Activated CD8-positive, alpha-beta memory T cell treated with anti-CD3 and anti-CD28 coated beads for 1 hour (primary cell): ENCODE measurements at places on chromosomes 6 and 20.

- no peak for DNase-seq
Measured at GRCh38 chr20:54044156-54044555, 26.2 kb downstream of the BCAS1 start.

- DNase-seq: no peak
Measured at GRCh38 chr20:17874271-17875105, 94.1 kb downstream of the SNX5 start.

DNA sequence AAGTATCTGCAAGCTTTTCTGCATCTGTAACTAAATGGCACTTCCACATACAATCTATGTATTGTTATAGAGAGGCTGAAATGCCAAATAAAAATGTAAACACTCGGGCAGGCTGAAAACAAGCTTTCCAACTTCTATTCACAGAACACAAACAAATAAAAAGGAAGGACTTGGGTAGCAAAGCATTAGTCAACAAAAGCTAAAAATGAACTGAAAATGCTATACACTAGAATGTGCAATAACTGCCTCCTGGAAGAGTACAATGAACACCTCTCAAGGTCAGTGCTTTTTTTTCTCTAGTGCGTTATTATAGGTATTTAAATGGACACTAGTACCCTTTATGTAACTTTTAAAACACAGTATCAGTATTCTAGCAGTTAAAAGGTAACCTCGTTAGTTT is 31.4 kb downstream of the STK38 start:
- DNase-seq: no peak

- DNase-seq: no peak
Measured at GRCh38 chr6:6657085-6657819, 68.7 kb downstream of the LY86 start.

- DNase-seq: peak; percentile 53
Measured at GRCh38 chr20:53949319-53949839, 121.0 kb downstream of the BCAS1 start.

- DNase-seq: no peak
Measured at GRCh38 chr6:113649880-113650609, 207.1 kb upstream of the MARCKS start.

- DNase-seq: no peak
Measured at GRCh38 chr20:61744691-61745396, 320.8 kb downstream of the TAF4 start.

DNA sequence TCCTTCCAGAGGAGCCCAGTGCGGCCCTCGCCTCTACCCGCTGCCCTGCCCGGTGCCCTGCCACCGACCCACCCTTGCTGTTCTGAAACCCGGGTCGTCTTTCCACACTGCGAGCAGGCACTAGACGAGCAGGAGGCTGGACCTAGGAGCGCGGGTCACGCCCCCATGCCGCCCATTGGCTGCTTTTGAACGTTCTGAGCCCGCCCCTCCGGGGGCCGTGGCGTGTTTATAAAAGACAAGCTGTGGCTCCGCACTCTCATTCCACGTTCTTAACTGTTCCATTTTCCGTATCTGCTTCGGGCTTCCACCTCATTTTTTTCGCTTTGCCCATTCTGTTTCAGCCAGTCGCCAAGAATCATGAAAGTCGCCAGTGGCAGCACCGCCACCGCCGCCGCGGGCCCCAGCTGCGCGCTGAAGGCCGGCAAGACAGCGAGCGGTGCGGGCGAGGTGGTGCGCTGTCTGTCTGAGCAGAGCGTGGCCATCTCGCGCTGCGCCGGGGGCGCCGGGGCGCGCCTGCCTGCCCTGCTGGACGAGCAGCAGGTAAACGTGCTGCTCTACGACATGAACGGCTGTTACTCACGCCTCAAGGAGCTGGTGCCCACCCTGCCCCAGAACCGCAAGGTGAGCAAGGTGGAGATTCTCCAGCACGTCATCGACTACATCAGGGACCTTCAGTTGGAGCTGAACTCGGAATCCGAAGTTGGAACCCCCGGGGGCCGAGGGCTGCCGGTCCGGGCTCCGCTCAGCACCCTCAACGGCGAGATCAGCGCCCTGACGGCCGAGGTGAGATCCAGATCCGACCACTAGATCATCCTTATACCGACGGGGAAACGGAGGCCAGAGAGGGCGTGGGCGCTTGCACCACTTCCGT is at the start of gene ID1:
TSS of gene ID1 (plus strand) at position 259 of the 871 bp plus-strand sequence. CDS start at position 358, 99 bp downstream.
- peak; percentile 79 for DNase-seq

DNA sequence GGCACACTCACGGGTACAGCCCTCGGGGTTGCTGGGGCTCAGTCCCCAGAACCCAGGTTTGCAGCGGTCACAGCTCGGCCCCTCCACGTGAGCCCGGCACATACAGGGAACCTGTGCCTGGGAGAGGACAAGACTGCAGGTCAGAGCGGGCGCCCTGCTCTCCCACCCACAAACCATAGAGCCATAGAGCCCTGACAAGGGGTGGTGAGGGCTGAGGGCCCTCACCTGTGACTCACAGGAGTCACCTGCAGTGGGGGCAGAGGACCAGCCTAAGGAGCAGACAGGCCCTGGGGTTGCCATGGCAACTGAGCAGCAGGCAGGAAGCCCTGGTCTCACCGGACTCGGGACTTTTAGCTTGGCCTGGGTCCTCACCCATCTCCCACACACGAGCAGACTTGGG is 30.8 kb downstream of the LAMA5 start:
- no peak for DNase-seq

DNA sequence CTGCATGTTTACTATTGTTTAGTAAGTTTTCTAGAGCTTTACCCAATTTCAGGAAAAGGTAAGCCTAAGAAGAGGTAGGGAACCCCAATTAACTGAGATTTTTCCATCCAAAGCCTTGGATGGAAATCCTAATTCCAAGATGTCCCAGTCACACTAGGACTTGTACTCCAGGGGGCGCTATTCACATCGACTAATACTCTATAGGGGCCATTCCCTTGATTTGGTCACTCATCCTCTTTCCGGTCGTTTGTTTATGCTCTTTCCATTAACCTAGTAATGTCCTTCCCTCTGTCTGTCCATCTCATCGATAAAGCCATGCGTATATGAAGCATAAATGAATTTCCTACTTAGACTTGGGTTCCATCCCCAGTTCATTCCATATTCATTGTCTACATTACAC is 80.8 kb upstream of the FUCA2 start:
- no peak for DNase-seq

DNA sequence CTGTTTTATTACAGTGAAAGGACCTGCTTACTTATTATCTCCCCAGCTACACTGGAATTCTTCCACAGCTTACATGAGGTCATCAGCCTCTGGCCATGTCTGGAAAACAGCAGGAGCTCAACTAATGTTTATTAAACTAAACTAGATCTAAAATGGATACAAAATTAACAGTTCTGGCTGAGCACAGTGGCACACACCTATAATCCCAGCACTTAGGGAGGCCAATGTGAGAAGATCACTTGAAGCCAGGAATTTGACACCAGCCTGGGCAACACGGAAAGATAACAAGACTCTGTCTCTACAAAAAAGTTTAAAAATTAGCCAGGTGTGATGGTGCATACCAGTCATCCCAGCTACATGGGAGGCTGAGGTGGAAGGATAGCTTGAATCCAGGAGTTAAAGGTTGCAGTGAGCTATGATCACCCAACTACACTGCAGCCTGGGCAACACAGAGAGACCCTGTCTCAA is 220.8 kb upstream of the MARCKS start:
- DNase-seq: no peak

- no peak for DNase-seq
Measured at GRCh38 chr6:127564761-127565160, 12.2 kb upstream of the C6orf58 start.

- DNase-seq: no peak
Measured at GRCh38 chr6:136546331-136546730, 3.9 kb downstream of the MAP7 start.

DNA sequence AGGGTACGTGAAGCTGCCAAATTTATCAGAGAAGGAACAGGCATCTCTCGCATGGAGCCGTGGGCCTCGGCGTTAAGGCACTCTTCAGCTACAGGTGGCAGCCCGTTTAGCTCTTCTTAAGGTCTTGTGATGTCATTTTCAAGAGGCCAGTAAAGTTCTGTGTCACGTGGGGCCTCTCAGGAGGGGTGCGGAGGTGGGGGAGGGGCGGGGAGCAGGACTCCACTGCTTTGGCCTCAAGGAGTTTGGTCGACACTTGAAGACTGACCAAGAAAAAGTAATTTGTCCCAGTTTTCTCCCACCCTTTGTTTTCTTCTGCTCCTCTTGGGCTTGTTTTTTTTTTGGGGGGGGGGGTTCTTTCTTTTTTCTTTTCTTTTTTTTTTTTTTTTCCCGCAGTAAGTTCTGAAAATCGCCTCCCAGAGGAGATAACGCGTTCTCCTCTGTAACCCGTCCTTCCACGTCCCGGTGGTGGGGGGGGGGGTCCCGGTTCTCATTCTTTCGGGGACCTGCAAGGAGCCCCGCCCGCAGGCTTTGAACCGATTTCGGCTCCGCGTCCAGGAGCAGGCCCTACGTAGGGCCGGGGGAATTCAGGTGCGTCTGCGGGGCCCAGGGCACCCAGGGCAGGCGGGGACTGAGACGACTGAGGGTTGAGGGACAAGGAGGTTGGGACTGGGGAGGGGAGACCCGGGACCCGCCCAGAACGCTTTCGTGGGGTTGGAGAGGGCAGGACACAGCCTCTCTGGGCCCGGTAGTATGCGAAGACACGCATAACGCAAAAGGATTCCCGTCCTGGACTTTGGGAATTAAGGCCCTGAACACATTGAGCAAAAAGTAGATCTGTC is 26.0 kb downstream of the GPX6 start:
- peak; percentile 1 for DNase-seq

- DNase-seq: no peak
Measured at GRCh38 chr6:166714187-166714510, 87.1 kb upstream of the RPS6KA2 start.

DNA sequence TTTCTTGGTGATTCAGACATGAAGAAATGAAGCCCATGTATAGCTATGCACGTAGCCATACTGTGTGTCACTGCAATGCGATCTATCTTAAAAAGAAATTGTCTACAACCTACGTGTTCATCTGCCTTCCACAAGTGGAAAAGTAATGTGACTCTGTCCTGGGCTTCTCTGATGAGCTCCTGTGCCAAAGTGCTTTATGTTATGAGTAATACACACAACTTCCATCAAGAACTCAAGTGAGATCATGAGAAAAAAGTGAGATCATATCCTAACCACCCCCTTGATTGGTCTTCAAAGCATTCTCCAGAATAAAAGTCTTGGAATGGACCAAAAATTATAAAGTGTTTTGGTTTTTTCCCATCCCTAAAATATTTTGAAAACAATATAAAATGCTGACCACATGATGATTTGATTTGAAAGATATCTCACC is 114.3 kb downstream of the DST start:
- no peak for DNase-seq

- no peak for DNase-seq
Measured at GRCh38 chr6:15614277-15614676, 48.6 kb downstream of the DTNBP1 start.

DNA sequence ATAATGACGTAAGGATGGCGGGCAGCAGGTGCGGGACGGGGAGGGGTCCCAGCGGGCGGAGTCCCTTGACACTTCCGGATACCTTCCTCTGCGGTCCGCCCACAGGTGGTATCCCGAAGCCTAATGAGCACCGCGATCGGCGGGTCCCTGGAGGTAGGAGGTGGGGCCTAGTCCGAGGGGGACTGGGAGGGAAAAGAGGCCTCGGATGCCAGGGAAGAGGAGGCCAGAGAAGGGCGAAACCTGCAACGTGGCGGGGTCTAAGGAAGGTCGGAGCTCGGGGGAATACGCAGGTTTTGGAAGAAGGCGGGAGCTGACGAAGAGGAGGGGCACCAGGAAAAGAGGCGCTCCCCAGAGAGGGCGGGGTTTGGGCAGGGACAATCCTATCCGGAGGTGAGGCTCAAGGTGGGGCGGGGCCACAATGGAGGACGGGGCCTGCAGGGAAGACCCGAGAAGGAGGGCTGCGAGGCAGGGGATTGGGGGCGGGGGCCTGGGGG is 3.7 kb downstream of the PRSS16 start:
- peak; percentile 39 for DNase-seq

DNA sequence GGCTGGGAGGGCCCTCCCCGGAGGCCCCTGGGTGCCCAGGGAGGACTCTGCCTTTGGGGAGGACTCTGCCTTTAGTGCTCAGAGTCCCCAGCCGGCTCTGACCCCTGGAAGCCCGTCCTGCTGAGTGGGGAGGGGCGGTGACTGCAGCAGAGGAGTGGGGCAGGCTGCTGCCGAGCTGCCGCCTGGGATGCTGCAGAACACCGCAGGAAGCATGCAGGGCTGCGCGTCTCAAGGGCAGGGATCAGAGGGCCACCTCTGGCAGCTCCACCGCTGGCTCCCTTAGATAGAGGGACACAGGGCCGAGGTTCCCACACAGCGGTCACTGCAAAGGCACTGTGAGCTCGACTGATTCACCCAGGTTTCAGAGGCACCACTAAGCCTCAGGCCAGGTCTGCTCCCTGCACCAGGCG is 82.2 kb upstream of the GATA5 start:
- DNase-seq: no peak

DNA sequence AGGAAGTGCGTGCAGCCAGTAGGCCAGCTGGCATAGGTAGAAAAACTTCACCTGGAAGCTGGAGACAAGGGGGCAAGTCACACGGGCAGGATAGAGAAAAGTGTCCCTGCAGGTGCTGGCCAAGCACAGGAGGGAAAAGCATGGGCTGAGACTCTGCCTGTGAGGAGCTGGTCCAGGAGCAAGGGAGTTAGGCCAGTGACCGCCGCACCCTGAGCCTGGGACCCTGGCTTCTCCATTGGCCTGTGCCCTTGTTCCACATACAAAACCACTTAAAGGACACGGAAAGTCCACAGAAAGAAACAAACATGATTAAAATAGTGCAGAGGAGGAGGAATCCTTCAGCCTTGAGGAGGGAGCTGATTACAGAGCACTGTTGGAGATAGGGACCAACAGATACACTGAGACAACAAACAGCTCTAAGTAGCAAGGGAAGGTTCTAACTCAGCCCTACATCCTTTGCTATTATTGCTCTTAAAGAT is 68.6 kb downstream of the TRAM2 start:
- no peak for DNase-seq

DNA sequence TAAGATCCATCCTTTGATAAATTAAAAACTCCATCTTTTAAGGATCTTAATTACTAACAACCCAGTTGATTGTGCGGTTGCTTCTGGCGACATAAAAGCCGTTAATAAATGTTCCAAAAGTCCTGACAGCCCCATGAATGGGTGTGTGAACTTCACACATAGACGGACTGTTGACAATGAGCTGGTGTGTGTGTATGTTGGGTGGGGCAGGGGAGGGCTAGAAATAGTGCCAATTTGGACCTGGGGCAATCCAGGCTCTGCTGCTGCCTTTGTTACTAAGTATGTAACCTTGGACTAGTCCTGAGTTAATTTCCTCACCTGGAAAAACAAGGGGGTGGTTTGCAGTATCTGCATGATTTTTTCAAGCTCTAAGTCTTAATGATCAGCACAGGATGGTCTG is 4.2 kb downstream of the MAS1 start:
- DNase-seq: no peak

- DNase-seq: no peak
Measured at GRCh38 chr6:125714441-125715090, 34.9 kb upstream of the HEY2 start.

GRCh38 chr6:151044465-151045441 is 179.3 kb downstream of the MTHFD1L start:
- DNase-seq: no peak

DNA sequence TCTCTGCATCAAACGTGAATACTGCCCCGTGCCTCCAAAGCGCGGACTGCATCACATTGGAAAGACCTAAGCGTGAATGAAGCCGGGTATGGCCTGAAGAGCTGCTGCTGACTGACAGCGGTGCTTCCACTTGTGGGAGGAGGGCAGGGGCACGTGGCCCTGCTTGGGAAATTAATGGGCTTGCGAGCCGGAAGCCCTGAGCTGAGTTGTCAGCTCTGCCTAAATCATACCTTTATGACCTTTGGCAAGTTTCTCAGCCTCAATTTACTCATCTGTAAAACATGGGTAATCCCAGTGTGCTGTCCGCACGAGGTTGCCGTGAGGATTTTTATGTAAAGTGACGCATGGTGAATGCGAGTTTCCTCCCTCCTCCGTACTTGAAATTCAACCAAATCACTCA is 67.0 kb upstream of the FOXQ1 start:
- no peak for DNase-seq
